ENCODE measurements at places on chromosomes 7 and 10.
A peak's percentile ranks its signal among the peaks of the same experiment; 100 is the strongest.

GRCh38 chr7:79622781-79623180 is 169.3 kb upstream of the MAGI2 start:
- peak; percentile 32 for DNase-seq

DNA sequence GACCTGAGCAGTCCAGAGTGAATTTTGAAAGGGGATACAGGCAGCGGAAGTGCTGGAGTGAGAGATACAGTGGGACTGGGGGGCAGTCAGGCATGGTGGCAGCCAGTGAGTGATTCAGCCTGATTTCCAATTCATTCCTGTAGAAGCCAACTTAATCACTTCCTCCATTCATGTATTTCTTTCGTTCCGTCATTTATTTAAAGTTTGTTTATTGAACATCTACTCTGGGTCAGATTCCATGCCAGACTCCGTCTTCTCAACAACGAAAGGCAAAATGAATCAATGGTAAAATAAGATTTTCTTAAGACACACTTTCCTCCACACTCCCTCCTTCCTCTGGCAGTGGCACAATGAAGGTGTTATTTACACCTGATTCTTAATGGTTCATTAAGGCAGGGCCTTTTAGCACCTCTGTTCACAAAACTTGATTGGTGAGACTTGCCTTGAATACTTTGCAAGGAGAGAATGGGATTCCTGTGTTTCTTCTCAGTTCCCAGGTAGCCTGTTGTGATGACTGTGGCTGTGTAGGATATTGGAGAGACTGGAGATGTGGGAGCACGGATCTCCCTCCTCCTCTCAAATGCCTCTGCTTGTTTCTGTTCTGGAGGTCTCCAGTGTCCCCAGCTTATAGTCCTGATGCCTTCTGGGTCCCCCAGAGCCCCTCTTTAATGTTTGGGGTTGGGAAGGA is 27.9 kb downstream of the ADCYAP1R1 start:
- no peak for DNase-seq

- DNase-seq = no peak
These were observed 16.3 kb downstream of the TSPAN12 start for GRCh38 chr7:120841608-120842007.

- DNase-seq = no peak
These were observed 31.4 kb downstream of the SHH start for GRCh38 chr7:155780884-155781283.

GRCh38 chr7:82757-83155 is 109.6 kb upstream of the FAM20C start:
- DNase-seq = no peak

DNA sequence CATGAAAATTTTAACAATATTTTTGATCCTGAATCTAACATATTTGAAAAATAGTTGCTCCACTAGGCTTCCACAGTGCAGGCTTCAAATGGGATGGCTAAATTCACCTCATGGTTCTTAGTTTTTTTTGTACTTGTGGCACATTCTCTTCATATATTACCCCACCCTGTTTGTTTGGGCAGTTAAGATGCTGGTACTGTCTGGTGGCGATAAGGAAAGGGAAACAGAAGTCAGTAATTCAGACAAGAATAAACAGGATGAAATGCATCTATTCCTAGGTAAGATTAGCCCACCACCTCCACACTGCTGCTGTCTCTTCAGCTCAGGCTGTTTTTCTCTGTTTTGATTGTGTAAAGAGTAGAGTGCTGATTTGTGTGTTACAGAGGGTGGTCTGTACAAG is 44.2 kb downstream of the GLRX3 start:
- DNase-seq = no peak

DNA sequence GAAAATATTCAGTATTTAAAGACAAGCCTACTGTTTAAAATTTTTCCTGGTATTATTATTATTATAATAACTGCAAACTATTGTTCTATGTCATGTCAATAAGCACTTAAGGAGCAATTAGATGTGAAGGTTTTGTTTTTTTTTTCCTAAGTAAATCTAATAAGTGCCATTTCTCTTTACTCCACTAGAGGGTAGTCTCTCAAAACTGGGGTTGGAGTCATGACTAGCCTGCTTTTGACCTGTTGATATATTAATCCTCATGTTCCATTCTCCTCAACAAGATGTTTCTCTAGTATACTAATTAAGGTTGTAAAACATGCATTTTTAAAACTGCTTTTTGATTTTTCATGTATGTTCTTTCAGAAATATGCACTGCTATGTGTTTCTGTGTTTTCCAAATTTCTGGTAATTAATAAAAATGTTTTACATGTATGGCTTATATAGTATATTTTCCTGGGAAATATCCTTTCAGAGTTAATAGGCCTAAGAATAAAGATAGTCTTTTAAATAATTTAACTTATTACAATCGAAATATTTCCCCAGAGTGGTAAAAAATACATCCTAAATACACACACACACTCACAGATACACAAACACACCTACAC is 1.0 kb upstream of the LRRN3 start:
- DNase-seq = peak; percentile 74

DNA sequence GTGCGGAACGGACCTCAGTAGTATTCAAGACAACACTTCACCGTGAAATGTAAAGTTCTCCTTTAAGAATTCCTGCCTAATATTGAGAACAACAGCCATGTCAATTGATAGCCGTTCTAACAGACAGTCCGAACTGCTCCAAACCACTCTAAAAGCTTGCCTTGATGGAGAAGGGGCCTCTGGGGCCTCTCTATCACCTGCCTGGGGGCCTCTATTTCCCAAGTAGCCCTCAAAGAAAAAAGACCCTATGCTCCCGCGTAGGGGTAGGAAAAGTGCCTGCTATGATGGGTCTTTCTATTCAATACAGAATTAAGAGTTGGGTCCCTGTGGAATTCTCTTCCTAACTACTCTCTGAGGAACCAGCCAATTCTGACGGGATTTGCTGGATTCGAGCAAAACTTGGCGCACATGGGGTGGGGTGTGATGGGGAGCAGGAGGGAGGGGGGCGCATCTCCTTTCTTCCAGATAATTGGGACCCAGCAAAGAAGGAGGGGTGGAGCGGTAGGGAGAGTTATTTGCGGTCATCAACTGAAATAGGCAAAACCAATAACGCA is 8.3 kb upstream of the DLX6 start:
- no peak for DNase-seq

- DNase-seq = no peak
These were observed 6.0 kb downstream of the GSTK1 start for GRCh38 chr7:143269251-143269650.

DNA sequence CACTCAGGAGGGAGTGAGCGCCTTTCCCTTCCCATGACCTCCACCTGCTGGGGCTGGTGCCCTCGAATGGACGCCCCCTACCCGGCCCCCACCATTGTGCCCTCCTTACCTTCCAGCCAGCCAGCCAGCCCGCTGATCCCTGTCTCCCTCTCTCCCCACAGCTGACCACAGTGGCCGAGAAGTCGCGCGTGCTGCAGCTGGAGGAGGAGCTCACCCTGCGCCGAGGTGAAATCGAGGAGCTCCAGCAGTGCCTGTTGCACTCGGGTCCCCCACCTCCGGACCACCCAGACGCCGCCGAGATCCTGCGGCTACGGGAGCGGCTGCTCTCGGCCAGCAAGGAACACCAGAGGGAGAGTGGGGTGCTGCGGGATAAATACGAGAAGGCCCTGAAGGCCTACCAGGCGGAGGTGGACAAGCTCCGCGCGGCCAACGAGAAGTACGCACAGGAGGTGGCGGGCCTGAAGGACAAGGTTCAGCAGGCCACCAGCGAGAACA is 77.9 kb upstream of the GTF2IRD1 start:
- DNase-seq = no peak

DNA sequence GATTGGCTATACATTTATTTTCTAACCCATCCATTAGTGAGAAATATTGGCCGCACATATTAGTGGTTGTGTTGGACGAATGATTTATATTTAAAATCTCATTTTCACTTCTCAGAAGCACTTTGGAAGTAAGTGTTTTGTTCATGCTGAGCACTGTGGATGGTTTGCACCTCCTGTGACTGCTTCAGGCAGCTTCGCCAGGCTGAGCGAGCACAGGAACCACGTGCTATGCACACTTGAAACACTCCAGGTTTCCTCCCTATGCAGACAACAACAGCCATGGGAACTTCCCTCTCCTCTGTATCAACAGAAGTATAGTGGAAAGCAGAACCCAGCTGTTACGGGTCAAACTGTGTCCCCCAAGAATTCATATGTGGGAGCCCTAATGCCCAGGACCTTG is 67.3 kb upstream of the WDR11 start:
- no peak for DNase-seq

DNA sequence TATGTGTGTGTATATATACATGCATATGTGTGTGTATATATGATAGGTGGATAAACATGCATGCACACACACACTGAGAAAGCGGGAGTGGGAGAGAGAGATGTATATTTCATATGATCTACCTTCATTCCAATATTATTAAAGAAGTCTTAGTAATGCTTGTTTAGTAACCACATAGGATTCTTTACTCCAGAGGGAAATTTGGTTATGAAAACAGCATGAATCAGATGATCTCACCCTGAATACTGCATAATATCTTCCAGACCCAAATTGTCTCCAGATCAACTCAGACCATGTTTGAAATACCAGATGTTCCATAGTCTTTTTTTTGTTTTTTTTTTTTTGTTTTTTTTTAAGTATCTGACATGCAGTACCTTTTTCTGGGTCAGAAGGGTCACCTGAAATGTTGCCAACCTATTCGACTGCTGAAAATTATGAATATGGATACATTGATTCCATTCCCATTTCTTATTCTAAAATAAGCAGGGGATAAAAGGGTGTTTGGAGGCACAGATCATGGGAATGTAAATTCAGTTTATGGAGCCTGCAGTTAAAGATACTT is 17.4 kb downstream of the TES start:
- DNase-seq = no peak

DNA sequence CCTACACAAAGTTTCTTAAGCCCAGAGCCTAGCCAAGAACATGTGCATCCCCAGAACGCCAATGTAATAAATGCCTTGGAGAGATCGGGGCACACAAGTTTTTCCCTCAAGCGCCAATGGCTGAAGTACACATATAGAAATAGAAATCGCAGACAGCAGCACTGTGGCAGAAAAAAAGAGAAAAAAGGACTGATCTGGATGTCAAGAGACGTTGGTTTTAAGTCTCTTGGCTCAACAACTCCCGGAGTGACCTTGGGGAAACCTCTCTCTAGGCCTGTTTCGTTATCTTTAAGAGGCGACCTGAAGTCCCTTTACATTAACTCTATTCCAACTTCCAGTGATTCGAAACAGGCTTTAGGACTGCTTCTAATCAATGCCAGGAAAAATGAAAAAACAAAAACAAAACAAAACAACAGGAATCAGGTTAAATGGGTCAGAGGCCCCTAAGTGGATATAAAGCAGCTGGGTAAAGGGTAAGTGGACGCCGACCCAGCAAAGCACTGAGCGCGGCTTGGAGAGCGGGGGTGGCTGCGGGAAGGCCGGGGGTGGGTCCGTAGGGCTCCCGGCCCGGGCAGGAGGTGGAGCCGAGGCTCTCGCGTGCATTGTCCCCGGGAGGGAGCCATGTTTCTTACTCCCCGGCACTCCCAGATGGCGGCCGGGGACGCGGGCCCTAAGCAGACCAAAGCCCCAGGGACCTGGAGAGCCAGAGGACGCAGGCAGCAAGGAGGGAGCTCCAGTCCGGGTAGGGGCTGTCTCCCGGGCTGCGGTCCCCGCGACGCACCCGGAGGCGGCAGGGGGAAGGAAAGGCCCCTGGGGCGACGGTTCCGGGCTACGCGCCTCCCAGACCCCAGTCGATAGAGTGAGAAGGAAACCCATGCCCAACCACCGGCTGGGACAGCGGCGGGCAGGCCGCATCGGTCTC is 757 bp downstream of the EIF3A start:
- DNase-seq = no peak

Measured in NCI-H1417 treated with DMSO at 0.1 percent for 48 hours (cell line).